ENCODE measurements at places on chromosomes 1 and 21. TPM values are rescaled to one million over a fixed set of nuclear protein-coding genes. Genes with fewer than 3 reads are reported as not detected.
A peak's percentile ranks its signal among the peaks of the same experiment; 100 is the strongest.

GRCh38 chr21:44913425-44914175 lies 7.1 kb downstream of the ITGB2 start:
- DNase-seq: no peak

DNA sequence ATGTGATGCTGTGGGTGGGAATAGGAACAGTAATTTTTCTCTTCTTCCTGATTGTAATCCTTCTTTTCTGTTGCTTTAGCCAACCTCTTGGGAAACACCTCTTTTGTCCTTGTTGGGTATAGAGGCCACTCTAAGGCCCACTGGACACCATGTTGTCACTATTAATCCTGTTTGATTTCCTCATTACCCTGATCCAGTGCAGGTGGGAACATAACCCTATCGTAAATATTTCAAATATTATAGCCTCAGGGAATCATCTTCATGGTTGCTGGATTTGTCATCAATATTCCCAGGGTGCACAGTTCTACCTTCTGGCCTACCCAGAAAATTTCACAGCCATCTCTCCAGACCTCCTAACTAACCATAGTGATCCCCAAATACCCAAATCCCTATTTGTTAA lies 27.9 kb upstream of the SLC6A9 start:
- DNase-seq: no peak

GRCh38 chr1:161166669-161167548 lies 683 bp downstream of the PPOX start:
- DNase-seq: peak; percentile 53

- DNase-seq: no peak
Measured at GRCh38 chr1:201332021-201332420, 45.5 kb downstream of the TNNT2 start.

- peak; percentile 52 for DNase-seq
Measured at GRCh38 chr1:203481196-203481595, 5.6 kb downstream of the PRELP start.

- peak; percentile 11 for DNase-seq
Measured at GRCh38 chr1:229032375-229032774, 238.5 kb upstream of the RAB4A start.

GRCh38 chr1:69824932-69825331 lies 257.2 kb downstream of the LRRC7 start:
- DNase-seq: peak; percentile 66

DNA sequence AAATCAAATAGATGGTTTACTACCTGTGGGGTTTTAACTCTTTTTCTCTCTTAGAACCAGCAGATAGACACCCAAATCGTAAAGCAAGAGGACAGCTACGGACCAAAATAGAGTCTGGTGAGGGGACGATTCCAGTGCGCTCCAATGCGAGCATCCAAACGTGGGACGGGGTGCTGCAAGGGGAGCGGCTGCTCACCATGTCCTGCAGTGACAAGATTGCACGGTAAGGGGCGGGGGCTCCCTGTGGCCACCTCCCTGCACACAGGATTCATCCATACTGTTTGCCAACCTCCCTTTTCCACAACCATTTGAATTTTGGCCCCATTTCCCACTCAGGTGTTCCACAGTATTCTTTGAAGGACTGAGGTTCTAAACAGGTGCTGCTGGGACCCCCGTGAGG lies 102.8 kb downstream of the POFUT2 start:
- DNase-seq: no peak

GRCh38 chr1:12467570-12468286 lies 150.3 kb downstream of the DHRS3 start:
- no peak for DNase-seq

- peak; percentile 78 for DNase-seq
Measured at GRCh38 chr21:17051054-17051453, 461.8 kb upstream of the CXADR start.

- DNase-seq: peak; percentile 75
Measured at GRCh38 chr1:60265560-60266535, 192.3 kb upstream of the C1orf87 start.

GRCh38 chr1:111813440-111814304 lies 58.0 kb downstream of the DDX20 start:
- DNase-seq: no peak

The MROH9 gene
- polyA plus RNA-seq: not detected

The NBPF6 gene
- not detected for polyA plus RNA-seq

The CATSPERE gene
- polyA plus RNA-seq: 0.85 TPM
